ENCODE measurements at places on chromosomes 3 and 15.

- DNase-seq, result no peak
These were observed 82.9 kb downstream of the CHSY1 start for GRCh38 chr15:101168898-101169494.

- no peak for DNase-seq
These were observed 3.7 kb upstream of the PRKAR2A start for GRCh38 chr3:48851407-48851806.

DNA sequence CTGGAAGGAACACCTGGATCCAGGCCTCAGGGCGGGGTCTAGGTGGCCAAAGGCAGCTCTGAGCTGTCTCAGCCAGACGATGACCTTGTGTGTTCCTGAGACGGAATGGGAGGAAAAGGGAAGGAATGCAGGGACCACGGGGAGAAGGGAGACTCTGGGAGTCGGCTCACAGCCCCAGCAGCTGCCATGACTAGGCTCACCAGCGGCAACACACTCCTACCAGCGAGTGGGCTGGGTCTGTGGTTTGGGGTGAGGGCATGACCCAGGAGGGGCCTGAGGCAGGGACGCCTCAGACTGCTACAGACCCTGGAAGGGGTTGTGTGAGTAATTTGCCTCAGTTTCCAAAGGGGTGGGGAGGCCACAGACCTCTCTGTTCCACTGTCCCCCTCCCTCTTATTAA, 19.8 kb downstream of the IQSEC1 start:
- no peak for DNase-seq

GRCh38 chr3:160649596-160649995, 27.4 kb upstream of the ARL14 start:
- DNase-seq, result no peak

DNA sequence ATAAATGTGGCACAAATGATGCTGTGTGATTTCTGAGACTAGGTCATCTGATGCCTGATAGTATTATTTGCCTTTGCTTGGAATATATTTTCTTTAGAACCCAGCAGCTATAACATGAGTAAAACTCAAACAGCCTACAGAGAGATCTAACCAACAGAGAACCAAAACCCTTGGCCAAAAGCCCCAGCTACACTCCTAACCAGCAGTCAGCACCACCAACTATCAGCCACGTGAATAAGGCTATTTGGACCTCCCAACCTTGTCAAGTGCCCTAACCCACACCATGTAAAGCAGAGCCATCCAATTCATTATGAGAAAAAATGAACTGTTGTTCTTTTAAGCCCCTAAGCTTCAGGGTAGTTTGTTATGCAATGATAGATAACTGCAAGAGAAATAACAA, 114.6 kb upstream of the MELTF start:
- DNase-seq, result no peak

- no peak for DNase-seq
These were observed 119.4 kb upstream of the STRIT1 start for GRCh38 chr3:155412904-155413303.

DNA sequence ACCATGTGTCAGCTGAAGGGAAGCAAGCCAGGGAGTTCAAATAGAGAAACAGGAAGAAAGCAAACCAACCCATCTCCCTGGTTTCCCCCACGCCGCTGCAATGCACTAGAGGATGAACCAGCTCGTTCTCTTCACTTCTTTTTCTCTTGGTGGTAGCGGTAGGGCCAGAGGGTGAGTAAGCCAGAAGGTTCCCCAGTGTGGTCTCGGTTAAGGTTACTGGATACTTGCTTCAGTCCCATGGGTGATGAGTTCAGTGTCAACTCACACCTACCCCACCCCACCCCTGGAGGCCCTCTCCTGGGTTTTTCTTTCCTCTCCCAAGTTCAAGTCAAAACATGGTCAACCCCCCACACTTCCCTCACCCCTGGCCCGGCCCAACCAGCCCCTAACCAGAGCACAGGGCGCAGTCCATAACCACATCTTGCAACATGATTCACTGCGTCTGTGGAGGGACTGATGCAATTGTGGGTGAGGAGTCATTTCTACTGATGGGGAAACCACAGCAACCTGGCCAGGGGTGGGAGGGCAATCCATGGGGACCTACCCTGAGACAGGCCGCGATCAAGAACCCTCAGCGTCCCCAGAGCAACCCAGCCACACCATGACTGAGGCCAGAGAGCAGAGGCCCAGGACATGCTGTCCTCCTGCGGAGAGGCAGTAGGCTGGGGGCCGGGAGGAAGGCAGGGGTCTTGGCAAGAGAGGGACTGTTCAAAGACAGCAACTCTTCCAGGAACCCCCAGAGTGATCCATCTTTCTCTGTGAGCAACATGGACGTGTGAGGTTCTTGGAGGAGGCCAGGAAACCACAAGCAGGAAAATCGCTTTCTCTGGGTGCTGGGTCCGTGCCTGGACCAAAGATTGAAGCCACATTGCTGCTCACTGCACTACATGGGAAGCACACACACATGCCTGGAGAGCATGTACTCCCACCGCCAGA, 276.6 kb downstream of the UACA start:
- peak; percentile 91 for DNase-seq

DNA sequence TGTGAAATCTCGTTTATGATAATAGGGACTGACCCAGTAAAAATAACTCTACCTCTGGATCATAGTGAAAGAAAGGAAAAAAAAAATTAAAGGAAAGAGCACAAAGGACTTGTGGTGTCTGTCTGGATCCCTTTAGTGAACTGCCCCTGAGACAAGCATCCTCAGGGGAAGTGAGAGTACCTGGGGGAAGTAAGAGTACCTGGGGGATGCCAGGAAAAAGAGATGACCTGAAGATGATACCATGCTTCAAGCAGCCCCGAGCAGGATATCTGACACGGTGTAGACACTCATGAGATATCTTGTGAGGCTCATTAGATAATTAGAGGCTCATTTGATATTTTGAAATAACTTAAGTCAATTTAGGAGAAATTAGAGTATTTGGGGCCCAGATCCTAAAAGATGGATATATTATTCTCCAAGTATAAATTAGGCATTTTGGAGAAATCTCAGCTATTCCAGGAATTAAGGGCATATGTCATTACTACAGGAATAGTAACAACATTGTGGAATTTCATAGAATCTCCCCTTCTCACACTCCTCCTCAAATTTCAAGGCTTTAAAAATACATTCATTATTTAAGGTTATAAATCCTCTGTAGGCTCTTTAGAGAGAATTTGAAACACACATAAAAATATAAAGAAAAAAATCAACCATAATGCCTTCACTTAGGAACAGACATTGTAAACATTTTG, 36.3 kb upstream of the PSMD6 start:
- no peak for DNase-seq

DNA sequence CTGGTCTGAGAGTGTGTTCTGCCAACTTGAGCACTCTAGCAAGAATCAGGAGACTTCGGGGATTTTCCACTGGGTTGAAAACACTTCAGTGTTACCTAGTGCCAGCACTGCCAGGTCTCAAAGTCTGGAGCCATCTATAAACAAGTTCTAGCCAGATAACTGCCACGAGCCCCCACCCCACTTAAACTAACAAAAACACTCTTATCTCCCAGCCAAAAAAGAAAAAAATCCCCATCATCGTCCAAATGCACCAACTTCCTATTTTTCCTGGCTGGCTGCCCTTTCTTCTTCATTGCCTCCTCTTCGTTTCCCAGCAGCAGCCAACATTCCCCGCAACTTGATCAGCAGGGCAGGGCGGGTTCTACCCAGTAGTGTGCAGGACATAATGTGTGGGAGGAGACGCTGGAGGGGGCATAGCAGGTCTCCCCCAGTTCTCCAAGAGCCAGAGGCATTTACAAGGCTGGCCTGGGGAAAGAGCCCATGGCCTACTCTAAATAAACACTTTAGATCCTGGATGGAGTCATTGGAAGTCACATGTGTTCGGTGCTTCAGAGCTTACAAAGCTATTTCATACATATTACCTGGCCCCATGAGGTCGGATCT, 29.5 kb downstream of the C2CD4B start:
- no peak for DNase-seq

DNA sequence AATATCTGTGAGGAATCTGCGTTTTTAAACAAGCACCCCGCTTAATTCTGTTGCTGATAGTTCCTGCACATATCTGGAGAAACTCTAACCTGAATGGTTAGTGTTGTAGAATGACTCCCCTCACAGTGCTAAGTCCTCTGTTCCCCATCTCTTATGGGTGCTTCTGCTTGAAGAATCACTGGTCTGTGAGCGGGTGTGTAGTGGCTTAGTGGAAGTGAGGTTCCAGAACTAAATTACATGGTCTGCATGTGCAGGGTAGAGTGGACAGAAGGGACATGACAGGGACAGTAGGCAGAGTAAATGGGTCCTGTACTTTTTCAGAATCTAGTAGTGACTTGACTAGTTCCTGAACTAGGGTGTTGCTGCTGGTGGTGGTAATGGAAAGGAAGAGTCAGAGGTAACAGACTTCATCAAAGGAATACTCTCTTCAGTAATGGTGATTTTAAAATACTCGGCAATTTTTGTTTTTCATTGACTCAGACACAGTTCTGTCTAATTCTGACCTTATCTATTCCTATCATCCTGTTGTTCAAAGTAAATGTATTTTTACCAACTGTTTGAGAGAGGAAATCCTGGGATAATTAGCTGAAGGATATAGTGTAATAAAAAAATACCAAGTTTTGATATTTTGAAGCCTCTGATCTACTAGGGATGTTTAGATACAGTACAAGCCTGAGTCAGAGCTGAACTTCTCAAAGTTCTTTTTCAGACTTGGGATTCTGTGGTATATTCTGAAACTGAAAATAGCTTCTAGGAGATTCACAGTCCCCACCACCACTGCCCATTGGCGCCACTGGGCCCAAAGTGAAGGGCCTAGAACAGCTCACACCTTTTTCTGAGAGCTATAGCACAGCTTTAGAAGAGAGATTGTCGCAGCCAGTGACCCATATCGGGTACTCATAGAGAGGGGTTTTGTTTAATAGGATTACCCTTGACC, 55.5 kb downstream of the FNDC3B start:
- no peak for DNase-seq

- no peak for DNase-seq
These were observed 31.6 kb downstream of the SHOX2 start for GRCh38 chr3:158074591-158074990.

DNA sequence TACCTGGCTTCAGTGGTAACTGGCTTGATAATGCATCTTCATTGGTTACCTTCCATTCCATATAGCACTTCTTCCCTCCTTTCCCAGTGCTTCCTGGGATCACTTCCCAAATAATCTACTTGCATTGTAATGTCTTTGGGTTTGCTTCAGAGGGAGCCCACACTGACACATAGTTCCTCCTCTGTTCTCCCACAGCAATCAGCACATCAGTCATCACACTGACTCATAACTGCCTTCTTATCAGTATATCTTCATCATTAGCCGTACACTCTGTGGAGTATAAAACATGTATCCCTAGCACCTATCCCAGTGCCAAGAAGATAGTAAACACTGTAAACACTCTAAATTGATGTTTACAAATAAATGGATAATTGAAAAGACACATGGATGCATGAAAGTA, 91.4 kb upstream of the SCN10A start:
- no peak for DNase-seq

DNA sequence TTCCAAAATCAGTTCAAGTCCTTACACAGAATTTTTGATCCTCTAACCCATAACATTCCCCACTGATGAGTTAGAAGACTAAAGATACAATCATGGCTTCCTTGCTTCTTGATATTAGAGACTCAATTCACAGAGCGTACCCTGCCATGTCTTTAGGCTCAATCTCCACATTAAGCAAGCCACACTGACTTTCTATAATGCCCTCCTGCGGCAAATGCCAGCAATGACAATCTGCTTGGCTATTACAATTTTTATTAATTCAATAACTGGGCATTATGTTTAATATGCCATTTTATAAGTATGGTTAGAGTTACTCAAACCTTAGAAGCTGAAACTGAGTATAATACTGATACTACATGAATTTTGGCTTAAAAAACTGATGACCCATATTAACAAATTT, 479.7 kb upstream of the NR2F2 start:
- DNase-seq, result no peak

- DNase-seq, result no peak
These were observed 2.8 kb downstream of the NFKBIZ start for GRCh38 chr3:101851850-101852714.

DNA sequence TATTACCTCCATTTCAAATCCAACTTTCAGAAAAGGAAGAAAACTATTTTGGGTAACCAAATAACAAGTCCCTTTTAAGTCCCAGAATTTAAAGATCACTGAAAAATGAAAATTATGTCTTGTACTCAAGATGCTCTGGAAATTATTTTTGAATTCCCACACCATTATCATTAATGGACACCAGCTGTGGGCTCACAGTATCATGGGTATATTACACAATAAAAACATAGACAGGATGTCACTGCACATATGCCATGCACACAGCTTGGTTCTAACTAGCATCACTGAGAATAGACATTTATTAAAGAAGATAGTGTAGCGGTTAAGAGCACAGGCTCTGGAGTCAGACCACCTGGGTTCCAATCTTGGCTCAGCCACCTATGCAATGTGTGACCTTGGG, 130.4 kb downstream of the FRMD5 start:
- DNase-seq, result no peak

- no peak for DNase-seq
These were observed 202.8 kb upstream of the TBC1D5 start for GRCh38 chr3:17945018-17945798.

DNA sequence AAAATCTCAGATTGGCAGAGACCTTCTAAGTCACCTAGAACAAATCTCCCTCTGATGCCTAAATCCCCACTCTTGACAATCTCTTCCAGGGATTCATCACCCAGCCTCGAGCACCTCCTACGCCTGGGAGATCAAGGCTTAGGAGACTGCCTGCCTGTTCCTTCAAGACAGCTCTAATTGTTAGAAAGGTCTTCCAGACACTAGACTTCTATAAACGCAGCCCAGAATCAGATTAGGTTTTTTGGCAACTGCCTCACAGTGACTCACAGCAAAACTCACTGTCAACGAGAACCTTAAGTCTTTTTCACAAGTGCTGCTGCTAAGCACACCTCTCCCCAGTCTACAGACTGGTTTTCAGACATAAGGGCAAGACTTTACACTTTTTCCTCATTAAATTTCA, 23.1 kb downstream of the SRGAP3 start:
- no peak for DNase-seq

DNA sequence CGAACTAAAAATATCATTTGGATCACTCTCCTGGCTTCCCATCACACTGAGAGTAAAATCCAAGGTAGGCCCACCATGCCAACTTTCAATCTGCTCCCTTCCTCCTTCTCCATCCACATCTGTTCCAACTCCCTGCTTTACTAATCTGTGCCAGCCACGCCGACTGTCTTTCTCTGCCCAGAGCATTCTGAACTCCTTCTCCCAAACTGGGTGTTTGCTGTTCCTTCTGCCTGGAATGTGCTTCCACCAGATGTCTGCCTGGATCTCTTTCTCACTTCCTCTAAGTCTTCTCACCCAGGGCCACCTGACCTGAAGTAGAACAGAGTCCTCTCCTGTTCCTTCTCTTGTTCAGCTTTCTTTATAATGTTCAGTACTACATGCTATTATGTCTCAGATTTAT, 5.6 kb upstream of the ARL8B start:
- no peak for DNase-seq
